ENCODE measurements at places on chromosomes 13 and 19.
A peak's percentile ranks its signal among the peaks of the same experiment; 100 is the strongest.

- DNase-seq = no peak
Observed at GRCh38 chr19:13764821-13765394, 586 bp downstream of the MRI1 start.

DNA sequence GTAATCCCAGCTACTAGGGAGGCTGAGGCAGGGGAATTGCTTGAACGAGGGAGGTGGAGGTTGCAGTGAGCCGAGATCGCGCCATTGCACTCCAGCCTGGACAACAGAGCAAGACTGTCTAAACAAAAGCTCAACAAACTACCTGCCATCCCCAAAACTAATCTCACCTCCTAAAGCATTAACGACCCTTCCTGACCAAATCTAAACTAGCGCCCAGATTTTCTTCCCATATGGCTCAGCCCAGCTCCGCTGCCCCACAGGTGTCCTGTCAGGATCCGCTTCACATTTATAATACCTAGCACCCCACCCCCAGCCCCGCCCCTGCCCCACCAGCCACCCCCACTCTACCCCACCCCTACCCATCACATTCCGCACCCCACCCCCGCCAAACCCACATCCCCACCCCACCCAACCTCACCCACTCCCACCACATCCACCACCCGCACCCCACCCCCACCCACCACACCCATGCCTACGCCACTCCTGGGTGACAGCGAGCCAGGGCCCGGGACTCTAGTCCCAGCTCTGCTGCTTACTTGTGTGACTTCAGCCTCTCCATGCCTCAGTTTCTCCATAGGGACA, 599 bp downstream of the C19orf12 start:
- peak; percentile 50 for DNase-seq

GRCh38 chr19:10364644-10365043, 15.7 kb downstream of the TYK2 start:
- DNase-seq = no peak

- no peak for DNase-seq
Observed at GRCh38 chr19:29275266-29275665, 62.3 kb upstream of the UQCRFS1 start.

DNA sequence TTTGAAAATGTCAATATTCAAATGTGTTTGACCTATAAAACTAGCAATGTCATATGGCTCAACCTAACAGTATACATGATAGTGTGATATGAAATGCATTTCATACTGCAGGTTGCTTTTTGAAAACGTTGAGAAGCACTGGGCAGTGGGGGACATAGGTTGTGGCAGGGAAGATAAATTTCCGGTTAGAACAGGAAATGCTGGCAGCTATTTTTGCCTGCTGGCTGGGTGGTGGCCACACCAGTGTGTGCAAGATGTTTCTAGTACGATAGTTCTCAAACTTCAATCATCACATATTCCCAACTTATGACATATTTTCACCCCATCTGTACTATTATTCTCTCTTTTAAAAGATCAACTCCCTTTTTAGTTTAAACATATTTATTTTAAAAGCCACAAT, 17.2 kb downstream of the FXYD5 start:
- DNase-seq = no peak

DNA sequence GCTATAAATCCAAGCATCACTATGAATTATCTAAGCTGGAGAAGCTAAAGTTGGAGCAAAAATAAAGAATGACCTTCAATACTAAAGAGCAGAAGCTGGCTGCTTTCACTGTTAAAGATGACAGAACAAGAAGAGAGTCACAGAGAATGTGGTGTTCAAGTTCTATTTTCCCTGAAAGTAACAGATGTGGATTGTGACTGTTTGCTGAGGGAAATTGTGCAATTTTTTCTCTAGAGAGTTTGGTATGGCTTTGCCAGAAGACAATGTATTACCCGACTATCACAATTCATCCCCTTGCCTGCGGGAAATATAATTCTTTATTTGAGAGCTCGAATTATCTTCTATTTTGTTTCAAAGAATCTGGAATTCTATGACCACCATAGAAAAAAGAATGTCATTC, 83.1 kb downstream of the TNFSF13B start:
- no peak for DNase-seq

- no peak for DNase-seq
Observed at GRCh38 chr13:22789916-22790315, 390.9 kb upstream of the SGCG start.

- no peak for DNase-seq
Observed at GRCh38 chr13:36912973-36913372, 7.1 kb downstream of the SMAD9 start.

DNA sequence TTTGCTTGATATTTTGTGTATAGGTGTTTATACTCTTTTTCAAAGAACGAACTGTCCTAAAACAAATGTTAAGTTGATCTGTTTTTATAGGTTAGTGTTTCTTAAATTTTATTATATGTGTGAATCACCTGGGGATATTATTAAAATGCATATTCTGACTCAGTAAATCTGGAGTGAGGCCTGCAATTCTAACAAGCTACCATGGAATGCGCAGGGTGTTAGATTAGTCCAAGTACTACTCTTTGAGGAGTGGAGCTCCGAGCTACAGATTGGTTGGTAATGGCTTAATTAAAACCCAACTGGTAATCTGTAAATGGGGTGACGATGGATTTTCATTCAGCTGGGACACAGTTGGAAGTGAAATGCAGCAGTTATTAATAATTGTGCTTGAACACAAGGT, 214.1 kb upstream of the UFM1 start:
- DNase-seq = no peak

DNA sequence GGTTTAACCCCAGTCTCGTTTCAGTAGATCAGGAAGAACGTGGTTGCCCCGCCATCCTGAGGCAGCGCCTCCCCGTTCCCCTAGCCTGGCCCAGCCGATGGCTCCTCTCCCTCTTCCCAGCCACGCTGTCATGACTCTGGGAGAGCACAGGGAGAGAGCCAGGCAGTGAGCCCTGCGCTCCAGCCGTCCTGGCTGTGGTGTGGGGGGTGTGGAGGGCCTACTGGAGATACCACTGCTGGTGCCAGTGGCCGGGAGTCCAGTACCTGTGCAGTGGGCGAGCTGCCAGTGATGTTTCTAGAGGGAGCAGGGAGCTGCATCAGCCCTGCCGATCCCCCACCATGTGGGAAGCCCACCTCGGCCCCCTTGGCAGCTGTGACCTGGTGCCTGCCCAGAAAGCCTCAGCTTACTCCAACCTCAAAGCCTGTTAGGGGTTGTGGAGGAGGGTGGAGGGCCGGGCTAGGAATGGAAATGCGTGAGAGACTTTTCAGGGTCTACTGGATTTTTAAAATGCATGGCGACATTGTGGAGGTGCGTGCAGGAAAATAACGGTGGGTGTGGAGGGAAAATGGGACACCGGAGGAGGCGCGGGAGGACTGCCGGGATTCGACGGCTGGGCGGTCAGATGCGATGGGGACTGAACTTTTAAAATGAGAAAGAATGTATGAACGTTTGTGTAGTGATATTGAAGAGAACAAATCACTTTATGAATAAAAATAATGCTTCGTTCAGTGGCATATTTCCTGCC, 4.9 kb downstream of the TEX29 start:
- no peak for DNase-seq

DNA sequence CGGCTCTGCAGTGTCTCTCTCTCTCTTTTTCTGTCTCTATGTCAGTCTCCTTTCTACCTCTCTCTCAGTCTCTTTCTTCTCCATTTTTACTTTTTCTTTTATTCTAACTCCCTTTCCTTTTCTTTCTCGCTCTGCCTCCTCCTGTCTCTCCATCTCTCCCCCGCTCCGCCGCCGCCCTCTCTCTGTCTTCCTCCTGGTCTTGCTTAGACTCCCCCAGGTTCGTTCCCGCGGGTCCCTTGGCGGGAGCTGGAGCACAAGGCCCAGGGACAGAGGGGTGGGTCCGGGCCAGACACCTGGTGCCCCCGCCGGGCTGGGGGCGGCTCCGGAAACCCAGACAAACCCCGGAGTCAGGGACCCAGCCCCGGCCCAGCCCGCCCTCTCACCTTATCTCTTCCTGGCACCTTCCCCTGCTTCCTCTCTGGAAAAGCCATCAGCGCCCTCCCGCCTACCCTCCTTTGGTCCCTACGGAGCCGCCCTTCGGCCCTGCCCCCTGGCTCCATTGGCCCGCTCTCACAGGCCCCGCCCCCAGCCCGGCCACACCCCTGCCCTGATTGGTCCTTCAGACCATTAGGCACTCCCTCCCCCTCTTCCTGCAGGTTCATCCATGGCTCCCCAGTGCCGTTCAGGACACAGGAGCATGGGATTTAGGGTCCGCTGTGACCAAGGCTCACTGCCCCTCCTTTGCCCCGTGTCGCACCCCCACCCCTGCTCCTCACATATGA, 15.4 kb upstream of the NOP53 start:
- no peak for DNase-seq

- DNase-seq = no peak
Observed at GRCh38 chr13:94243551-94243950, 235.9 kb downstream of the DCT start.

DNA sequence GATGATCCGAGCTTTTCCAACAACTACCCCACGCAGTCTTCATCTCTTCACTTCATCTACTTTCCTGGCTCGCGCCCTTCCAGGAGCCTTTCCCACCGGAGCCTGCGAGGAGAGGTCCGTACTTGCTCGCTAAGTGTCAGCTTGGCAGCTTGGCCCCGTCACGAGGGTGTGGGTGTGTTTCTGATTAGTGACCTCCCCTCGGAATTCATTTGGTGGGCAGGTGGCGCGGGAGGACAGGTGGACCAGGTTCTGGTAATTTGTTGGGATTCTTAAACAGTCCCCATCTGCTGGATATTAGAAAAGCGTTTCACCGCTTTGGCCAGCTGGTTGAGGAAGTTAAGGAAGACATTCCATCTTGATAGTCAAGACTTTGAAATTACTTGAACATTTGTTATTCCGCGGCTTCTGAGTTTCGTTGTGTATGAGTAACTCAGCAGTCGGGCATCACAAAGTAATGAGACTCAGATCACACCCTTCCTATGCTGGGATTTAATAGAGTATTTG, 515 bp downstream of the UFM1 start:
- peak; percentile 2 for DNase-seq

- DNase-seq = no peak
Observed at GRCh38 chr13:44540761-44541434, 35.2 kb downstream of the TSC22D1 start.

GRCh38 chr13:50529154-50529882, 314.2 kb downstream of the DLEU7 start:
- no peak for DNase-seq

DNA sequence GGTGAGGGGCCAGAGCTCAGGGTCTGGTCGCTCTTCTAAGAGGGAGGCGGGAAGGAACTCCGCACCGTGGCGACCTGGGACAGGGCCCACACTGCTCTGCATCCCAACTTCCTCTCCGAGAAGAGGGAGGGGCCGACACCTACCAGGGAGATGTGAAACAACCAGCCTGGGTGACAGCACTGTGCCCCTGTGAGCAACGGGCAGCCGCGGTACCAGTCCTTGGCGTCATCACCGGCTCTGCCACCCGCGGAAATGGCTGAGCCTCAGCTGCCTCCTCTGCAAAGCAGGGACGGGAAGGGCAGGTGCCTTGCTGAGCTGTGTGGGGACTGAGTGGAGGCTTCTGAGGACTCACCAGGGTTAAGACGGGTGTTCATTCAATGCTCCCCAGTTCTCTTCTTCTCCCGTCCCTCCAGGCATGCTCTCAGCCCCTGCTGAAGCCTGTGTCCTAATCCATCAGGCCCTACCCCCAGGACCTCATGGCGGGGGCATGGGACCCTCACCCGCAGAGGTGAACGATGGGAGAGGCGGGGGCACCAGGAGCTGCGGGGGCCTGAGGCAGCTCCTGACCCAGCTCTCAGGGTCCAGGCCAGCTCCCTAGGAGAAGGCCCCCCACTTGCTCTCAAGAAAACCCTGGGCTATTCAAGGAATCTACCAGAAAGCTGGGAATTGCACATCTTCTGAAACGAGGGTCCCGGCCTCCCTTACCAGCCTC, 9.3 kb downstream of the ZNF787 start:
- no peak for DNase-seq

DNA sequence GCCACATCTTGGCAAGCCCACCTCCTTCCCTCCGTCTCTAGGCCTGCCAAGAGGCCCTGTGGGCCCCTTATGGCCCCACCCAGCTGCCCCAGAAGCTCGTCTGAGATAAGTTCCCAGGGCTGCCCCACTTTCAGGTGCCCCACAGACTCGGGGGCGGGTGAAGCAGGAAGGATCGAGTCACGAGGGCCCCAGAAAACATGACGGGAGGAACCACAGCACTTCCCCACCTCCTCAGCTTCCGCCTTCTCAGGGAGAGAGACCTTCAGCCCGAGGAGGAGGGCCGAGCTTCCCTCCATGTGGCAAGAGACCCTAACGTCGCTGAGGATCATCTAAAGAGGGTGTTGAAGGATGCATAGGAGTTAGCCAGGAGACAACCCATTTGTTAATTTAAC, 4.5 kb upstream of the IL12RB1 start:
- DNase-seq = peak; percentile 56

DNA sequence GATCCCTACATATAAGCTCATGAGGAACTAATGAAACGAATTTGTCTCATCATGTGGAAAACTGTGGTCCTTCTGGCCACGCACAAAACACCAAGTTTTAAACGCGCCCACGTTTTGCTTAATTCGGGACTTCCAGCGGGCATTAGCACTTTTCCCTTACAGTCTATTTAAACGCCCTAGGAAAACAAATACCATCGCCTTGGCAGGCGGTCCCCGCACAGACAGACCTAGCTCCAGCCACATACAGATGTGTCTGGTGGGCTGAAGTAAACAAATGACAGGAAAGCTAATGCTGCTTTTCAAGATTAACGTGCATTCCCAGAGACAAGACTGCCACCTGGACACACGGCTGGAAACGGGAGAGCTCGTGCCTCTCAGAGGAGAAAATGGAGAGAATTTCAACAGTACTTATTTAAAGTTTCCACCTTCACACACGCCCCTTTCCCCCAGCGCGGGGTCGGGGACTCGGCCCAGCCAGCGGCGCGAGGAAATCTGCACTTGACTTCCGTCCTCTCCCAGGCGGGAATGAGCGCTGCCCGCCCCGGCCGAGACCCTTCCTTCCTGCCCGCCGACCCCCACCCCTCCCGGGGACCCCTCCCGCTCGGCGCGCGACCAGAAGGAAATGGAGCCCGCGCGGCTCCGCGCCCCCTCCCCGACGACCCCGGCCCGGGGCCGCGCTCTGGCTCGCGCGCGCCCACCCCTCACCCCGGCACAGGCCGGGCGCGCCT, 931 bp downstream of the USP12 start:
- peak; percentile 15 for DNase-seq

DNA sequence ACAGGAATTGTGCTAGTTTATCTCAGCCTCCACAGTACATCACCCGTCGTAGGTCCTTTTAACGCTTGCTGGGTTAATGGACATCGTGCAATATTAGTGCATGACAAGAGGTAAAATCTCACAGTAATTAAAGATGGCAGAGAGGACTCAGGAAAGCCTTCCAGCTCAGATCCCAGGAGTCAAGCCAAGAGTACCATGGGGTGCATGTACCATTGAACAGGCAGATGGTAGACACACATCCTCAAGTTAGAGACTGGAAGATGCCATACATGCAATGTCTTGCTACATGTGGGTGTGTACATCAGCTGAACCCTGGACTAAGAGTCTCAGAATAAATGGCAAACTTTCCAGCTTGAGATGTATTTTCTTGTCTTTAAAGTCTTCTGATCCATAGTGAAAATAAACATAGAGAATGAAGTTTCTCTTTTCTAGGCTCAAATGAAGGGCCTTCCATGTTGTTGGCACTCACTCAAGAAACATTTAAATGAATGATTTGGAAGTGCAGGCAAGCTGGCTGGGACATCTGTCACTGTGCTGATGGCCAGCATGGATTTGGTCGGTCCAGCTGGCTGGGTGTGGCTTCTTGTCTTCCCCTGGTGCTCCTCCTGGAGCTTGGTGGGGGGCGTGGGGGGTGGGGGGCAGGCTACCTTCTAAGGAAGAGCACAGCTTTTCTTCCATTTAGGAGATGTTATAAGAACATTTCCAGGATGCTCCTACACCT, 290.9 kb upstream of the MAB21L1 start:
- no peak for DNase-seq

Measured in activated CD4-positive, CD25-positive, alpha-beta regulatory T cell (primary cell).